ENCODE measurements at places on chromosomes 16 and 17.
A peak's percentile ranks its signal among the peaks of the same experiment; 100 is the strongest.

DNA sequence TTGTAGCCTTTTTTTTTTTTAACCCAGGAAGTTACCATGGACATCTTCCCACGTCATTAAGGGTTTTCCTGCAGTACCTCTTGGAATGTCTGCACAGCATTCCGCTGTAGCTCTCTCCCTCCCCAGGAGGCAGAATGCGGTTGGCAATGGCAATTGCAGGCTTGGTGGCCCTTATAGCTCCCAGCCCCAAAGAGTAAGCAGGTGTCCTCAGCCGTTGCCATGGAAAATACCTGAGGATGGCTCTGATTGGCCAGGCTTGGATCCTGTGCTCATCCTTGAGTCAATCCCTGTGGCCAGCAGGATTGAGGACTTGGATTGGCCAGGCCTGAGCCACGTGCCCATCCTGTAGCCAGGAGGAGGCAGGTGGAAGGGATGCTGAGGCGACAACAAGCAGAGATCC is 15.5 kb upstream of the TIMP2 start:
- no peak for DNase-seq

DNA sequence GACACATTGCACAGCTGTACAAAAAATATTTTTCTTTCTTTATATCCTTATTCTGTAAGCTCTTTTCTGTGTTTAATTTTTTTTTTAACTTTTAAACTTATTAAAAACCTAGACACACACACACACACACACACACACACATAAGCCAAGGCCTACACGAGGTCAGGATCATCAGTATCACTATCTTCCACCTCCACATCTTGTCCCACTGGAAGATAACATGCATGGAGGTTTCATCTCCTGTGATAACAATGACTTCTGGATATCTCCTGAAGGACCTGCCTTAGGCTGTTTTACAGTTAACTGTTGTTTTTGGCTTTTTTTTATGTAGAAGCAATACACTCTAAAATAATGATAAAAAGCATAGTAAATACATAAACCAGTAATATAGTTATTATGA is 71.2 kb downstream of the TNRC6C start:
- DNase-seq, result no peak

- no peak for DNase-seq
Observed at GRCh38 chr16:54375071-54375470, 88.5 kb upstream of the IRX3 start.

- DNase-seq, result peak; percentile 33
Observed at GRCh38 chr16:10078541-10078949, 103.7 kb downstream of the GRIN2A start.

GRCh38 chr17:2883544-2884213 is 87.4 kb downstream of the RAP1GAP2 start:
- no peak for DNase-seq

GRCh38 chr17:29179232-29180033 is 765 bp downstream of the MYO18A start:
- DNase-seq, result no peak
